ENCODE measurements at places on chromosomes 16 and 17.
A peak's percentile ranks its signal among the peaks of the same experiment; 100 is the strongest.

DNA sequence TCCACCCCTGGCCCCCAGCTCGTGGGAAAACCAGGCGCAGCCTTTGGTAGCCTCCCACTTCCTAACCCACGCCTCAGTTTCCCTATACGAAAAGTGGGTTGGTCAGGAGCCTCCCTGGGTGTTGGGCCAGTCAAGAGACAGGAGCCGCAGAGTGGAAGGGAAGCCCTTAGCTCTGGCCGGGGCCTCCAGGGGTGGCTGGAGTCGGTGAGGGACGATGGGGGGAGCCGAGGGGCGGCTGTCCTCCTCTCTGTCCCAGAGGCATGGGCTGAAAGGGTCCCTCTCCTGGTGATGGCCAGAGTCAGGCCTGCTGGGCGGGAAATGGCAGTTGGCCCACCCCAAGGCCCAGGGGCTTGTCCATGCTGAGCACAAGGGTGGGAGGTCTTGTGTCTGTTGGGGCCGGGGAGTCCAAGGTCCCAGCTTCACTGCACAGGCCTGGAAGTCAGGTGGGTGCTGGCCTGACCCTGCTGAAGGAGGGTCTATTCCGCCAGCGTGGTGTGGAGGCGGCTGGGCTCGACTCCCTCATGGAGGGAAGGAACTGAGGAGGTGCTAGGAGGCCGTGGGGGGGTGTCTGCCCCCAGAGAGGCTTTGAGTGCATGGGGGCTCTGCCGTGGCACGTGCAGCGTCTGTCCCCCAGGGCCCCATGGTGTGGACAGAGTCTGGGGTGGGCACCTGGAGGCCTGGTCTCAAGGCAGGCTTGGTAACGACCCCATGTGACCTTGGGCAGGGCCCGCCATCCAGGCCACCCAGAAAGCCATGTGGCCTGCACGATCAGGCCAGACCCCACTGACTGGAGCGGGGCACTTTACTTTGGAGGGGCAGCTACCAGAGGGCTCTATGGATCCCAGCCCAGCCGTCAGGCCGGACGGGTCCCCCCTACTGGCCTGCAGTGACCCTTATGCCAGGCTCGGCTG, 1.1 kb downstream of the SLC16A3 start:
- DNase-seq = no peak

DNA sequence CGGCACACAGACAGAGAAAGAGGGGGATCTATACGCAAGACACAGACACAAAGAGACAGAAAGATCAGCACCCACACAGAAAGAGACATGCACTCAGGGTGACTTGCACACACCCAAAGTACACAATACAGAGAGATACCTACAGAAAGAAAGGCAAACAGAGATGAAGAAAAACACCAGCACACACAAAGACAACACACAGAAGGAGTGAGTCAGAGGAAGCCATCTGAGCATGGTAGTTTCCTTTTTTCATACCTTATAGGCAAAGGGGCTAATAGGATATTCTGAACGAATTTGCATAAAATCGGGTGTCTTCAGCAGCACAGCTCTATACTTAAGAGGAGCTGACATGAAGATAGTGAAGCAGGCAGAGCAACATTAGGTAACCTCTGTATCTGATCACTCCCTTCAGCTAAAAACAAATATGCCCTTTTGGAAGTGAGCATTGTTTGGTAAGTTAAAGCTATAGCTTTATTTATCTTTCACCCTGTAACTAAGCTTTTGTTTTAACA, 198.6 kb downstream of the AATF start:
- peak; percentile 36 for DNase-seq

- DNase-seq = peak; percentile 87
Measured at GRCh38 chr16:49856672-49857330, 889 bp upstream of the ZNF423 start.

DNA sequence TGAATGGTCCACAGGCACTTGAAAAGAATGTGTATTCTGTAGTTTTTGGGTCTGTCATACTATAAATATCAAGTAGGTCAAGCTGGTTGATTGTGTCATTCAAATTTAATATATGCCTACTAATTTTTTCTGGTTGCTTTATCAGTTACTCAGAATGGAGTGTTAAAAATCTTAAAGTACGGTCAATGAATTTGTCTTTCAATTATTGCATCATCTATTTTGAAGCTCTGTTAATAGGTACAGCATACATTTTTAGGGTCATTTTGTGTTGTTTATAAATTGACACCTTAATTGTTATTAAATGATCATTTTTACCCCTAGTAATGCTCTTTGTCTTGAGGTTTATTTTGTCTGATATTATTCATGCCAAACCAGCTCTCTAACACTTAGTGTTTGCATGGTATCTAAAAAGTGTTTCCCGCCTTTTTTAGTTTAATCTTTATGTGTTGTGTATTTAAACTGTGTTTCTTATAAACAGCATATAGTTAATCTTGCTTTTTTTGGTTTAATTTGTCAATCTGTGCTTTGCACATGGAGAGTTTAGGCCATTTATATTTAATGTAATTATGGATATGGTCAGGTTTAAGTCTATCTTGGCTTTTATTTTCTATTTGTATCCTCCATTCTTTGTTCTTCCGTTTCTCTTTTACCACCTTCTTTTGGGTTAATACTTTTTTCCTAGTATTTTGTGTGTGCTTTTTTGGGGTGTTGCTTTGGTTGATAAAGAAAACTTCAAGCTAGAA, 204.9 kb upstream of the EEF2KMT start:
- DNase-seq = no peak

DNA sequence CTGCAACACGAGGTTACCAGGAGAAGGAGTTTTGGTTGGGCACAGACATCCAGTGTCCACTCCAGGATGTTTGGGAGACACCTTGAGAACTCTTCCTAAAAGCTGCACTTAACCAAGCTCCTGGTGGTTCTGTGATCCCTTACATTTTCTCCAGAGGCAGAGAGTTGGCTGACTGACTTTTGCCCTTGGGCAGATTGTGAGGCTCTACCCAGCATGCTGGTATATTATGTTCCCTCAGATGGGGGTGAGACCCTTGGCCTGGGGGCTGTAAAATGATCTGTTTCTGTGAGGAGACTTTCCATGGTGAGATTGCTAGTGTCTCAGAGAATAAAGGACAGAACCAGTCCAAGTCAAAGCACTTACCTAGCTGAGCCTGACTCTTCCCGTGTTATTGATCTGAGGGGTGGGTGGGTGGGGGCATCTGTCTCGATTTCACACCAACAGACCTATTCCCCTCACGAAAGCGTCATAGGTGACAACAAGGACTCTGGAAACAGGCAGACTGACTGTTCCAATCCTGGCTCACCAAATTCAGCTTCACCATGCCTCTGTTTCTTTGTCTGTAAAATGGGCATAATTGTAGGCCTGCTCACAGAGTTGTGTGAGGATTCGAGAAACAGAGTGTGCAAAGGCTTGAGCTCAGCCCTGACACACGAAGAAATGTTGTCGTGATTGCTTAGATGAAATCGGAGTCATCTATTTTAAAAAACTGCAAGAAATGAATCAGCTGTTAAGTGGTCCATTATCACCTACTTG, 12.2 kb downstream of the USB1 start:
- DNase-seq = no peak

DNA sequence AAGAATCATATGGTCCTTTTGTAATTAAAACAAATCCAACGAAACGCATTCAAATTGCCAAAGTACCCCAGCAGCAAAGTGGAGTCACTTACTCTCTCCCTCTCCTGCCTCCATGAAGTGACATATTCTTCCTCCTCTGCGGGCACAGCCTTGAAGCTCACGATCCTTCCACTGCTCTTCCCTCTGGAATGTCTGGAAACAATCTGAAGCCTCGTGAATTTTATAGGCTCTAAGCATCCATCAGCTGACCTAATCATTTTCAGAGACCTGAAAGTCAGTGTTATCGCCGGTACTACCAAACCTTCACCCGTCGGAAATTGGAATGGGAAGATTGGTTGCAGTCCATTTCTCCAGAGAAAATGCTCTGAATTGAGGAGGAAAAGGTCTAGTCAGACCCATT, 134.5 kb upstream of the FOXF1 start:
- no peak for DNase-seq

DNA sequence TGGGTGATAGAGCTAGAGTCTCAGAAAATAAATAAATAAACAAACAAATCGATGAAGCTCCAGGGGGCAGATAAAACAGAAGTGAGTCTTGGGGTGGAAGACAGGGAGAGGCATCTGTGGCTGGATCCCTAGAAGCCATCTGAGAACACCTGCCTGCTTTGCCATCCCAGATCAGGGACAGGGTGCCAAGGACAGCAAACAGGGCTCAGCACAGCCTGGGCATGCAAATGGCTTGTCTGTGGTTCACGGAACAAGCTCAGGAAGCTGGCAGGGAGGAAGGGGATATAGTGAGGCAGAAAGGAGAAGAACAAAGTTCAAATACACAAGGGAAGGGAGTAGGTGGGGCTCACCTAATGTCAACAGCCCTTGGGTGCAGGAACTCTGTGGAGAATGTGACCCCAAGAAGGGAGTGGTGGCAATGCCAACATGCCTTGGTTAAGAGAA, 27.5 kb downstream of the TRIM25 start:
- DNase-seq = no peak

GRCh38 chr17:67779098-67779672, 46.1 kb upstream of the BPTF start:
- DNase-seq = peak; percentile 68

DNA sequence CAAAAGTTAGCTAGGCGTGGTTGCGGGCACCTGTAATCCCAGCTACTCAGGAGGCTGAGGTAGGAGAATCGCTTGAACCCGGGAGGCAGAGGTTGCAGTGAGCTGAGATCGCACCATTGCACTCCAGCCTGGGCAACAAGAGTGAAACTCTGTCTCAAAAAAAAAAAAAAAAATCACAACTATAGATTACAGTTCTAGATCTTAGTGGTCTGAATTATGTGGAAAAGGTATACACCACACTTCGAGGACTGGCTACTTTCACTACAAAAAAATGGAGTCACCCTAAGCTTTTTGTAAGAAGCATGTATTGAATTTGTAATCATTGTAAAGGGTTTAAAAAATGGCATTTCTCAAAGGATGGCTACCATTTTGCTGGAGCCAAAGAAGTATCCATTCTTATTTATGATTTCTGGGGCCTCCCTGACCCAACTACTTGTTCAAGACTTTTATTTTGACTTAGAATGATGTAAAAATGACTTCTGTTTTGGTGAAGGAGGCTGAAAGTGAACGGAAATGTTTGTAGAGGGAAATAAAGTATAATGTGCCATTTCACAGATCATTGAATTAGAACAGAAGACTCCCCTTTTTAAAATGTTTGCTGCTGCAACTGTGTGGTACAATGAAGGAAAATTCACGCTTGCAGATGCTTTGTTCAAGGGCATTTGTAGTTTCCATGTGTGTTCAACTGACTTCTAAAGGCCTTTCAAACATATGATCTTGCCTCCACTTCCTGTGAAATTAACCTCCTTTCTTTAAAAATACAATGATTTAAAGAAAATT, 37.1 kb upstream of the NOL11 start:
- no peak for DNase-seq

GRCh38 chr16:4693956-4694641, 737 bp downstream of the NUDT16L1 start:
- DNase-seq = peak; percentile 33

- DNase-seq = no peak
Measured at GRCh38 chr17:15914400-15915170, 30.3 kb upstream of the ADORA2B start.

GRCh38 chr16:10984509-10984908, 40.1 kb downstream of the CLEC16A start:
- DNase-seq = peak; percentile 68

GRCh38 chr17:21379080-21379711, 3.0 kb downstream of the KCNJ12 start:
- DNase-seq = no peak

GRCh38 chr16:29029168-29029994, 44.5 kb downstream of the LAT start:
- peak; percentile 94 for DNase-seq

DNA sequence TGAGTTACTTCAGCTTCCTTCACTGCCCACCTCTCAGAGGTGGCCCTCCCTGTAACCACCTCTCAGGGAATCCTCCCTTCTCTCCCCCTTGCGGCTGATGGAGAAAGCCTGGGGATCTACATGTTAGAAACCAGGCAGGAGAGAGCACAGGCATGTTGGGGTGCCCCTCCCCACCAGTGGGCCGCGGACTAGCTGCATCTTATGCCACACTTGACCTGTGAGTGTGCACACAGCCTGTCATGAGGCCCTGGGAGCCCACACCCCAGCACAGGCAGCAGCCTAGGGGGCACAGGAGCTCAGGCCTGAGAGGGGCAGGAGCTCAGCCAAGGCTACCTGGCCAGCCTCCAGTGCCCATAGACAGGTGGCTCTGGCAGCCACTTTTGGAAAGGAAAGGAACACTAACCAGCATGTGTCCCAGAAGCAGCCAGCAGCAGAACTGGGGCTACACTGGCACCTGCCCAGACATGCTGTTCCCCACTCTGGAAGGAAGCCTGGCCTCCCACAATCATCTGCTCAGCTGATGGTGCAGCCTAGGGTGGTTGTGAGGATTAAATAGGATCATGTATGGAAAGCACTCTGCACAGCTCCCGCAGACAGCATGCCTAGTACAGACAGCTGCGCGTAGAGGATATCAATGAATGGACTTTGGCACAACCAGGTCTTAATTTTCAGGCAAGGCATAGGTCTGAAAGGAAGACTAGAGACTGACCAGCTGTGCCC, 60.5 kb downstream of the TMEM132E start:
- no peak for DNase-seq

DNA sequence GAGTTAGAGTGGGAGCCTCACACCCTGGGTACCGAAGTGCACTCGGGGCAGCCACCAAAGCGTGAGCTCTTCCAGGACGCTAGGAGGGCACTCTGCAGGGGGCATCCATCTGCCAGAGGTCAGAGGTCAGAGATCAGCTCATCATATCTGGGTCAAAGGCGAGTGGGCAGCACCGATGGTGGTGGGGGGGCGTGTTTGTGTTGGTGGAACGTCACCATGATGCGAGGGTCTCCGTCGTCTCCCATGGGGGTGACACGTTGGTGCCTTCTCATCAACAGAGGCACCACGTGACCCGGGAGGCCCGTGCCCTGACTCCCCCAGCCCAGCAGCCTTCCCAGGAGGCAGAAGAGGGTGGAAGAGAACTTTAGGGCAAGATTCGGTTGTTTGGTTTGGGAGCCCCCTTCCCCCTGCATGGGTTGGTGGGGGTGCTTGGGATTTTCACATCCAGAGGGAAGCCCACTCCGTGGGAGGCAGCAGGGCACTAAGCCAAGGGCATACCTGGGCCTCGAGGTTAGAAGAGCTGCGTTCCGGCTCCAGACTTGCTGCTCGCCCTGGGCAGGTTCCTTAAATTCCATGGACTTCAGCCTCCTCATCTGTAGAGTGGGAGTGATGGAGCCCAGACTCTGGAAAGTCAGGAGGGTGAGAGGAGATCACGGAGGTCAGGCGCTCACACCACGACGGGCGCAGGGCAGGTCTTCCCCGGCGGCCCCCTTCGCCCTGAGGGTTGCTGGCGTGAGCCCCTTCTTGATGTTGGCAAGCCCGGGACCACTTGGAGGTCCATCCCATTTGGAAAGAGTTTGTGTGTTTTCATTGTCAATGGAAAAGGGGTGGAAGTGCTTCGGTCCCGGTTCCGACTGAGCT, 14.0 kb downstream of the CRISPLD2 start:
- no peak for DNase-seq
